ENCODE measurements at places on chromosomes 4 and X.
A peak's percentile ranks its signal among the peaks of the same experiment; 100 is the strongest.

DNA sequence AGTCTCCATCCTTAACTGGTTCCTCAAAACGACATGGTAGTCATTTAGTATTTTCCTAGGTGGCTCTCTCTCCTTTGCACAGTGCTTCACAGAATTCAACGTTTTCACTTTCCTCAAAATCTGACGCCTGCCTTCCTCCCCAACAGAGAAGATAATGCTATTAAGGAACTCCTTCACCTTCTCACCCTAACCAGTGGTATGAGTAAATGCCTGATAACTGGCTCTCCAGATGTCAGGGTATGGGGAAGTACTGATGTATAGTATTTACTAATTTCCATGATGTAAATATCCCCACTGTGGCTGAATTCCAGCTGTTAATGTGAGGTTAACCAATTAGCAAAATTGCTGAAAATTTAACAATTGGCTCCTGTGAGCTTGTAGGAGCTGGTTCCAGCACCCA is 28.8 kb upstream of the NSUN7 start:
- DNase-seq, result no peak

GRCh38 chrX:125172531-125172930 is 147.1 kb upstream of the TEX13C start:
- DNase-seq, result no peak

DNA sequence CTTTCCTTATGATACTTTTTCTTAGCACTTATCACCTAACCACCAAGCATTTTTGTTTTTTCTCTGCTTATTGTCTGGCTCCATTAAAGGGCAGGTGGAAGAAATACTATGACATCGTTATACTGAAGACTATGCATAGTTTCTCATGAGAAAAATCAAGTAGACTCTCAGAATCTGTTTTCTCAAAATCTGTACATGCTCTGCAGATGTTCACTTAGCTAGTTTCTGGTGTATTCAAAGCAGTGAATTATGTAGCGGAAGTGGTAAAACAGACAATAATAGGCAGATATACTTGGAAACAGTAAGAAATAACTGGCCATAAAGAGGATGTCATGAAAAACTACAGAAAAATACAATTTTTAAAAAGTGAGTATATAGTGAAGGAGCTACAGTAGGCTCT is 146.0 kb downstream of the STIM2 start:
- DNase-seq, result no peak

DNA sequence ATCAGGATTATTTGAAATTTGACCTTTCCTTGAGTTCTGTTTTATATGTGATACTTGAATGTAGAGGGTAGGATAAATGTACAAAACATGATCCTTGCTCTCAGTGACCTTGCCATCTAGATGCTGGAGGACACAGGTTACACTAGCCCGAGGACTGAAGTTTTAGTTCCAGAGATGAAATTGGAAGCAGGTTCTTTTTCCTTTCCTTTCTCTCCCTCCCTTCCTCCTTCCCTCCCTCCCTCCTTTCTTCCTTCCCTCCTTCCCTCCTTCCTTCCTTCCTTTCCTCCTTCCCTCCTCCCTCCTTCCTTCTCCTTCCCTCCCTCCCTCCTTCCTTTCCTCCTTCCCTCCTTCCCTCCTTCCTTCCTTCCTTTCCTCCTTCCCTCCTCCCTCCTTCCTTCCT is 54.3 kb downstream of the LRRC66 start:
- no peak for DNase-seq

GRCh38 chr4:147015491-147015890 is 69.8 kb upstream of the TTC29 start:
- DNase-seq, result no peak

DNA sequence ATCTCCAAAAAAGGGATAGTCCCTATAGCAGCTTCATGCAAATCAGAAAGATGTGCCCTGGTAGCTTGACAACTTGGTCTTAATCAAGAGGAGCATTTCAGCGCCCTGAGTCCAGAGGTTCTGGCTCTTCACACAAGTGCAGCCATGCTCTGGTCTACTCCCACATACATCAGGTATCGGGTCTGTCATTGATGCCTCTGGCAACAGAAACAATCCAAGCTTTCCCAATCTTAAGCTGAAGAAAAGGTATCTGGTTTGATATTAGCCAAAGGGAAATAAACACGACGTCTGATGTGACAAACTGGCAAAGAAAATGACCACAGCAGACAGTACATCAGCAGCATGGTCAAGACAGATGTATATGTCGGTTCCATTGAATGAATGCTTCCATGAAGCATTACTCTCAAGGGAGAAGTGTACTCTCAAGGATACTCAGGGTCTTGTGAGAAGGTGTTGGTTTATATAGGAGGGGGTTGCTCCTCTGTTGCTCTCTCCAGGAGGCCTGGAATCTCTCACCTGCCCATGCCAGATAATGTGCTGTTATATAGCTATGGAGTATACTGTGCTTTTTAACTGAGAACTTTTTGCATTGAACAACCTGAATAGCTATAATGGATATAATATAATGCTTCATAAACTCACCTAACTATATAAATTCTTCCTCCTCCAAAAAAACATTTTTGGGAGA is 879.6 kb upstream of the PCDH10 start:
- DNase-seq, result no peak

DNA sequence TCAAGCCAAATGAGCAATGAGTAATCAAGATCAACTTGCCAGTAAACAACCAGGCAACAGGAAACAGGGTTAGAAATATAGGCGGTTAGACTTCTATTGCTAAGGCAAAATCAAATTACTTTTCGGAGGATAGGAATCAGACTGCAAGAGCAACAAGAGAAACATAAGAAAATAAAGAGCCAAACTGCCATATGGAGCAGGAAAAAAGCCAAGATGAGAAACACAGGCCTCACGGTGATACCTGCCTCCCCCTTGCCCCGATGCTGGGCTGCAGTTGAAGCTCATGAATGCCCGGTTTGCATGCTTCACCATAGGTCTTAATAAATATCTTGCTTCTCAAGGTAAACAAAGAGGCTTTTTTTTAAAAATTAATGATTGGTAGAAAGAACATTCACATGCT is 158.4 kb upstream of the MAGEC2 start:
- no peak for DNase-seq

GRCh38 chr4:88010966-88011365 is 3.5 kb downstream of the PKD2 start:
- peak; percentile 57 for DNase-seq

- no peak for DNase-seq
Observed at GRCh38 chrX:39199429-39199828, 398.2 kb downstream of the MID1IP1 start.

DNA sequence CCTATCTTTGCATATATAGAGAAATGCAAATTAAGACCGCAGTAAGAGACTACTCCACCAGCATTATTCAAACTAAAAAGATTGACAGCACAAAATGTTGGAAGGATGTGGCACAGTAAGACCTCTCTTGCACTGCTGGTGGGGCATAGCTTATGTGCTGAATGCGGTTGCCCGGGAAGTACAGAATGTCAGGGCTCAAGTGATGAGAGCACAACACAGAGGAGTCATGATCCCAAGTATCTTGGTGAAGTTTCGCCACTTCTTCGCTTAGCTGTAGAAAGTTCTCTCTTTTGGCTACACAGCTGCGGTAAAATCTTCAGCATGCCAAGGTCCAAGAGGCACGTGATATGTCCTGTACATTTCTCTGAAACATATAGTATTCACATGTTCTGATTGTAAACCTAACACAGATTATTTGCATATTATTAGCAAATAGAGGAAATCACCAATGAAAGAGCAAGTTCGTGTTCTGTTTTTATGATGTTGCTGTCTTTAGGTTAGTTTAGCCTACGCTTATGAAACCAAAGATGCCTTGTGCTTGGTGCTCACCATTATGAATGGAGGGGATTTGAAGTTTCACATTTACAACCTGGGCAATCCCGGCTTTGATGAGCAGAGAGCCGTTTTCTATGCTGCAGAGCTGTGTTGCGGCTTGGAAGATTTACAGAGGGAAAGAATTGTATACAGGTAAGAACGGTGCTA is 55.0 kb downstream of the HTT-AS start:
- no peak for DNase-seq

- DNase-seq, result no peak
Observed at GRCh38 chr4:98862371-98862770, 66.6 kb downstream of the EIF4E start.
